Iris pigment epithelial cell (primary cell): ENCODE measurements at places on chromosomes 1 and 21.
A peak's percentile ranks its signal among the peaks of the same experiment; 100 is the strongest.

GRCh38 chr1:207822124-207822601, 70.3 kb downstream of the CD46 start:
- DNase-seq: no peak

- peak; percentile 82 for DNase-seq
Measured at GRCh38 chr1:64062941-64063581, 140.4 kb upstream of the UBE2U start.

DNA sequence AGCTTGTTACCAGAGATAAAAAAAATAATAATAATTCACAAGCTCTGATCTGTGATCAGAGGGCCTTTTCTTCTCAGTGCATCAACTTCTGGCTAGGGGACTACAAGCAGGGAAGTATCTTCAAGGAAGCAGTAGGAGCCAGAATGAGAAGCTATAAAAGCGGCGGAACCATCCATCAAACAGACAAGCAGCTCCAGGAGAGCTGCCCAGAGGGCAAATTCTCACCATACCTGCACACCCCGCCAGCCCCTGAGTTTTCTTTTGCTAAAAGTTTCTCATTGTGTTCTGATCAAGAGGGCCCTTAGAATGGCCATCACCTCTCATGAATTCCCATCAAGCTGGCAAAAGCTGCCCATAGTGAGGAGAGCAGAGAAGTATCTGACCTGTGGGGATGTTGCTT, 99.4 kb downstream of the SMYD2 start:
- DNase-seq: no peak

DNA sequence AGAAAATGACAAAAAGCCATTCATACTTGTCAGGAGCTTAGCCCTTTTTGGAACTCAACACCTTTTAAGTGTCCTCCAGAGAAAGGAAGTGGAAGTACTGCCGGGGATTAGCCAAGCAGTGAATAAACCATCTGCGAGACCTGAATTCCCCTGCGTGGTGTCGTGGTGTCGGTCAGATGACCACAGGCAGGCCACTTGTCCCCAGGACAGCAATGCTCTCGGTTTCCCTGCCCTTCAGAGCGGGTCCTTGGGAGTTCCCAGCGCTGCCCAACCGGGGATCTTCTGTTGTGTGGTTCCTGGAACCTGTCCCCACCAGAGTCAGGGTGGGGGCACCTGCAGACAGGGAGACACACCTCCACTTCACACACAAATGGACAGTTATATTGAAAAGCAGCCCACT, 9.2 kb downstream of the GPR157 start:
- DNase-seq: no peak

DNA sequence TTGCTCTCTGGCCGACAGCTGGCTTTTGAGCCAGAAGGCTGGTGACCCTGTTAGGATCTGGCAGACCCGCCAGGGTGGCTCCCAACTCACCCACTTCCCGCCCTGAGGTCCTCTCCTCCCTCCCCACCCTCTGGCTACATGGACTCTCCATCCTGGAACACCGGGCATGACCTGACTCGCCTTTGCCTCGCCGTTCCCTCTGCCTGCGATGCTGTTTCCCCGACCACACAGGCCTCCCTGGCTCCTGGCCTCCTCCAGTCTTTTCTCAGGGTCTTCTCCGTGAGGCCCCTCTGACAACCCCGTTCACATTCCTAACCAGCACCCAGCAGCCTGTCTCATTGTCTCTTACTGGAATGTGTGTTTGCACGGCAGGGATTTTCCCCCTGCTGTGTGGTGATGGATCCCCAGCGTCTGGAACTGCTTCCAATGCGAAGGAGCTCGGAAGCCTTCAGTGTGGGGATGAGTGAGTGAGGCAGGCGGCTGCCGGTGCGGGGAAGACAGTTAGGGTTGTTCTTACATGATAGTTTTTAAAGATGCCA, 46.0 kb upstream of the POFUT2 start:
- no peak for DNase-seq

DNA sequence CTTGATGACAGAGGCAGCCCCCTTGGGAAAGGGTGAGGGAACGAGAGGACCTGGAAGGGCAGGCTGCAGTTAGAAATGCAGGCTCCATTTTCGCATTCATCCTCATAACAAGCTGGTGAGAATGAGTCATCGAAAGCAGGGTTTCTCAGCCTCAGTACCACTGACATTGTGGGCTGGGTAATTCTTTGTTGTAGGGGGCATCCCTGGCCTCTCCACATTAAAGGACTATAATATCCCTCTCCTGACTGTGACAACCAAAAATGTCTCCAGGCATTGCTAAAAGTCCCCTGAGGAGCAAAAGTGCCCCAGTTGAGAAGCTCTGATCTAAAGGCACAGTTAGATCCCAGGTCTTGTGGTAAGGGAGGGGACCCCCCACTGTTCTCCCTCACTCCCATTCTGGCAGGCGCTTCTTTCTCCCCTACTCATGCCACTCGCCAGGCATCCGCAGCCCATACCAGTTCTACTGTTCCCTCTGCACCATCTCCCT, 20.4 kb downstream of the KCNN3 start:
- DNase-seq: no peak

GRCh38 chr1:154913273-154913672, 23.2 kb downstream of the PMVK start:
- no peak for DNase-seq

DNA sequence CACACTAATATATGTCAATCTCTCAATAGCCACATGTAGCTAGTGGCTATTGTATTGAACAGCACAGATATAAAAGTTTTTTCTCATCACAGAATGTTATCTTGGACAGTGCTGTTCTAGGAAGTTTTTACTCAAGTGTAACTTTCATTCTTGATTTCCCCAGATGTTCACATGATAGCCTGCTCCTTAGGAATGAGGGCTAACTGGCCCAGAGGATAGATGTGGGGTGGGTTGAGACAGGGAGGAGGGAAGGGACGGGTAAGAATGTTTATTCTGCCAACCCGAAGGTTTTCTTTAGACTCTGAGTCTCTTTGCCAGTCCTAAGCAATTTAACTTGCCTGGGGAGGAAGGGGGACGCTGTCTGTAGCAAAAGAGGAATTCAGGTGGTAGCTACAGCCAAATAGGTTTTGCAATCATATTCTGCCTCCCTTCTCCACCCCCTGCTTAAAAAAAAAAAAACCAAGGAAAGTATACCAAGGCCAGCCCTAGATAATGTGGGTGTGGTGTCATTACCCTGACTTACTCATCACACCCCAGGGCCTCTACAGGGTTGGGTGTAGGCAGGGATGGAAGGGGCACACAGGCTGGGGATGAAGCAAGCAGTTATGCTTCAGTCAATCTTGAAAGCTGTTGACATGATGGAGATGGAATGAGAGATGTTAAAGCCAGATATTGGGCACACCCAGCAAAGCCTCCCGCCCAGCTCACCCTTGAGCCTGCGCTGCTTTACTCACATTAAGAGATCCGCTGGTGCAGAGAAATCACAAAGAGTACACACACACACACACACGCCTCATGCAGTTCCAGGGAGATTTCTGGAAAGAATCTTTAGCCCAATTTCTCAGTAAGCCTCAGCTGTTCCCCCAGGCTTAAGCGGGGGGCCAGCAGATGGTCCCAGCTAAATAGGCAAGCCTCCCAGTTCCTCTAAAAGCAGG, 59.9 kb downstream of the PLXNA2 start:
- DNase-seq: peak; percentile 90

DNA sequence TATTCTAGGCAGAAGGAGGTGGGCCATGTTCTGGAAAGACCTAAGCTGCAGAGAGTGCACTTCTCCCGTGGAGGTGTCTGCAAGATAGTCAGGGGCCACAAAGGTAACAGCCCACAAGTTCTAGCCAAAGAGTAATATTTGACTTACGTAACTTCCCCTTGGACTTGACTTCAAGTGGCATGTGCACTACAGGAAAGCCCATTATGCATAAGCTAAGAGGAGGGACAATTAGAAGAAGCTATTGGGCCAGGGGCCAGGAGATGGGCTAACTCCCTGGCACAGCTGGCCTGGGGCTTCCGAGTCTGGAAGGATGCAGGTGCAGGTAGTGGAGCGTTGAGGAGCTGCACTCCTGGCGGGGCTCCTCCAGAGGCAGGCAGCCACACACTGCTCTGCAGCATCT, 58.3 kb downstream of the ERG start:
- DNase-seq: no peak

GRCh38 chr1:99917214-99917613, 52.6 kb upstream of the SLC35A3 start:
- DNase-seq: no peak

DNA sequence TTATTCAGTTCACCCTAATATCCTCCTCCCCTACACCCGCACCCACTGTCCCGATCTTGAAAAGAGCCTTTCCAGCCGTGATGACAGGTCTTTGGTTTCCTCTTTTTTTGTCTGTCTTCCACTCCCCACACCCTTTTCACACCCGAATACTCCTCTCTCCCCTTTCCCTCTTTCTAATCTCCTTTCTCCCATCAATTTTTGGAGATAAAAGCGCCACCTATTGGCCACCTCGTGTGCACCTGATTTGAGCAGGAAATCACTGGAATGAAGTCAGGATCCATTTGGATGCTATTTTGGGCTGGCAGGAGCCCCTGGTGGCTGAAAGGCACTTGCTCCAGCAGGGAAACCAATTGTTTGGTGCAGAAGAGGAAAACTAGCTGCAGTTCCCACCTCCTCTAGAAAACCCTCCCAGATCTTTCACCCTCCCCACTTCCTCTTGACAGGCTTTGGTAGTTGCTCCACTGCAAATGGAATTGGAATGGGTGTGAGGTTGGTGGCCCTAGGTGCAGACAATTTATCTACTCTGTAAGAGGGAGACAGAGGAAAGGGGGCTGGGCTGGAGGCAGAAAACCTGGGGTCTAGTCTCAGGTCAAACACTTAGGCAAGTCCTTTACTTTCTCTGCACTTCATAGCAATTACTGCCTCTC, 8.4 kb downstream of the FOXE3 start:
- DNase-seq: no peak

DNA sequence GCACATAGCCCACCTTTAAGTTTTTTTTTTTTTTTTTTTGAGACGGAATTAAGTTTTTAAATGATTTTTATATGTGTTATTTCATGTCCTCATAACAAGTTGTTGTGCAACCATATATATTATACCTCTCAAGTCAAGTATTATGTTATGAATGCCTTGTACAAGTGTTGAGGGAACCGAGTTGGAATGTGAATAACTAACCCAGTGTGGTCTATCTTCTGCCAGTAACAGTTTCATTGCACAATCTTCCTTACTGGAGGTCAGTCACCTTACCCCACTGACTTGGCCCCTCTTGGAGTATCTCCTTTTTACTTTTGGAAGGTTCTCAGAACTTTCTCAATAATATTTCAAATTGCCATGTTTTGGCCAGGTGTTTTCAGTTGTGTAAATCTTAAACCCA, 201.9 kb downstream of the CACNA1E start:
- DNase-seq: no peak

DNA sequence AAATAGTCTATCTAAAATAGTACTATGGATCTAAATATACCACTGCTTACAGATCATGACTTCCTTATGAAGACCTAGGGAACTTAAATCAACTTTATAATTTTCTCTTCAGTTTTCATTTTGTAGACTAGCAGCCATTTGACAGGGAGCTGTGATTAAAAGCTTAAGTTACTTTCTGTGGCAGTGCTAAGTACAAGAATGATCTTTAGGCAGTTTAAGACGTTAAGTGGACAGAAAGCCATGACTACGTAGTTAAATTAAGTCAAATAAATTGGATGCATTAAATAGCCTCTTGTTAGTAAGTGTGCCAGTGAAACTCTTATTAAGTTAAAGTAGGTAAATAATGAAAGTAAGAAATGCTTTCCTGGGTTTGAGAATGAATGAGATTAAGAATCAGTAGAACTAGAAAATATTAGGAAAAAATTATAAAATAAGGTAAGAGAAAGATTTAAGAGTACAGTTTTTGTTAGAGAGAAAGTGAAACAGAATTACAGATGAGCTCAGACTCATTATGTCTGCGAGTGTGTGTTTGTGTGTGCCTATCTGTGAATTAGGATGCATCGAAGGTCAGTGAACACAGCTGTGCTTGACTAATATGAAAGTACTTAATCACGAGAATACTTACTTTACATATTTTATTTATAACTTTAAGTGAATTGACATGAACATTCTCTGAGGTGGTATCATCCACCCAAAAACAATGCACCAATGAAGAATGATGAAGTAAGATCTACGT, 336.9 kb downstream of the KCNT2 start:
- DNase-seq: no peak
